ENCODE measurements at places on chromosomes 6 and 20.

DNA sequence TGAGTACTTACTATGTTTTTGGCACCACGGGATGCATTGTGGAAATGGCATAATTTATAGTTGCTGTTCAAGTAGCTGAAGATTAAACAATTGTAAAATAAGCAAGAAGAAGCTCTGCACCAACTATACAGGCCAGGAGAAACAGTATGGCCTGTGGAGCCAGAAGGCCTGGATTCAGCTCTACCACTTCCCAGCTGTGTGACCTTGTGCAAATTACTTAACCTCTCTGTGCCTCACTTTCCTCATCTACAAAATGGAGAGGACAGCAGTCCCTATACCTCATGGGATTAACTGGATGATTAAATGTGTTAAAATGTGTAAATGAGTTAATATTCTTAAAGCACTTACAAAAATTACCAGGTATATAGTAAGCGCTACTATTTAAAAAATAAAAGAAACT is 49.1 kb downstream of the CNKSR3 start:
- DNase-seq = no peak

DNA sequence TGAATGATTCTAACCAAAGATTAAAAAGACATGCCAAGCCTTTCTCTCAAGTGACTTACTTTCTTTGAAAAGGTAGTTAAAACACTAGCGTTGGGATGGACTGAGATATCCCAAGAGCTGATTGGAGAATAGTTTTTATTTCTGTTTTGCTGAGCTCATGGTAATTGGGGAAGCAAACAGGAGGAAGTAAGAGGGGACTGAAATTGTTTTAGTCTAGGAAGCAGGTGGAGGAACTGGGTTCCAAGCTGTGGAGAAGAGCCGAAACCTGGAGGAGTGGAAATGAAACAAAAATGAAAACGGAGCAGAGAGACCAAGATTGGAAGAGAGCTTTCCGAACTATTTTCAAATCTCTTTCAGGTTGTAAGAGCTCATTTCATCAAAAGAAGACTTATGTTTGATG is 59.9 kb upstream of the TENT5A start:
- DNase-seq = no peak

GRCh38 chr6:151499551-151499950 is 5.7 kb downstream of the CCDC170 start:
- no peak for DNase-seq

DNA sequence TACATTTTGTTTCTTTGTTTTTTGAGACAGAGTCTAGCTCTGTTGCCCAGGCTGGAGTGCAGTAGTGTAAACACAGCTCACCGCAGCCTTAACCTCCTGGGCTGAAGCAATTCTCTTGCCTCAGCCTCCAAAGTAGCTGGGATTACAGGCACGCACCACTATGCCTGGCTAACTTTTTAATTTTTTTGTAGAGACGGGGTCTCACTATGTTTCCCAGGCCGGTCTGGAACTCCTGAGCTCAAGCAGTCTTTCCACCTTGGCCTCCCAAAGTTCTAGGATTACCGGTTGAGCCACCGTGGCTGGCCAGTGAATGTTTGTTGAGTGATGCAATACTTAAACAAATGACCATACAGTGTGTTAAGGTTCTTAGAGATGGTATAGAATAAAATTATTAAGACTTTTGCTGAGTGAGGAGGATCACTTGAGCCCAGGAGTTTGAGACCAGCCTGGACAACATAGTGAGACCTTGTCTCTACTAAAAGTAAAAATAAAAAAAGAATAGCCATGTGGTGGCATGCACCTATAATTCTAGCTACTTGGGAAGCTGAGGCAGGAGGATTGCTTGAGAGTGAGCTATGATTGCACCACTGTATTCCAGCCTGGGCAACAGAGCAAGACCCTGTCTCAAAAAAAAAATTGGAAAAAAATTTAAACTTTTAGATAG is 13.4 kb downstream of the CEP250 start:
- DNase-seq = no peak

DNA sequence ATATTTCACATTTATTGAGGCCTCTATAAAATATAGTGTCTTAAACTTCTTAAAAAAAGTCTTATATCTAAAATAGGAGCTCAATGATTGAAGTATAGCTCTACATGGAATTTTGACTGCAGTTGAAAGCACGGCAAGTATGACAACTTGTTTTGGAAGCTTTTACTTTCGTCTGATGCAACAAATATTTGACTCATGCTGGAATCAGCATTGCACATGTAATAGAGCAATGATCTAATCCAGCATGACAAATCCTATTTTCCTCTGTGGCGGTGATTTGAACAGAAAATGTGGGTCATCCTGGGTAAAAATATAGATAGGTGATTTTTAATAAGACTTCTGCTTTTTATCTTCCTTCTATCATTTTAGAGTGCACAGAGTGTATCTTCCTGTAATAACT is 111.6 kb downstream of the TINAG start:
- no peak for DNase-seq

DNA sequence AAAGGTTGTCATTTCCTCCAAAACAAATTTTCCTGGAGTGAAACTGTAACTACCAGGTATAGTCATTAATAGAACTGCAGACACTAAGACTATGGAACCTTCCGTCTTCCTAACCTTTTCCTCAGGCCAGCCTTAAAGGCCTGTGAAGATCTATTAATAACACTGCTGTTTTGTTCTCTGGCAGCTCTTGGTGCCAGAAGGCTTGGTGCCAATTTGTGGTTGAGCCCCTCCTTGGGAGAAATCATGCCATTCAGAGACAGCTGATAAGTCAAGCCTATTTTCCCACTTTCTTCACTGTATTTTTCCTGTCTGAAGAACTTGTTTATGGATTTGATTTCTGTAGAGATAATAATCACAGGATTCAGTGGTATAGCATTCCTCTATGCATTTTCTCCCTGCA is 64.8 kb downstream of the HCRTR2 start:
- DNase-seq = no peak

DNA sequence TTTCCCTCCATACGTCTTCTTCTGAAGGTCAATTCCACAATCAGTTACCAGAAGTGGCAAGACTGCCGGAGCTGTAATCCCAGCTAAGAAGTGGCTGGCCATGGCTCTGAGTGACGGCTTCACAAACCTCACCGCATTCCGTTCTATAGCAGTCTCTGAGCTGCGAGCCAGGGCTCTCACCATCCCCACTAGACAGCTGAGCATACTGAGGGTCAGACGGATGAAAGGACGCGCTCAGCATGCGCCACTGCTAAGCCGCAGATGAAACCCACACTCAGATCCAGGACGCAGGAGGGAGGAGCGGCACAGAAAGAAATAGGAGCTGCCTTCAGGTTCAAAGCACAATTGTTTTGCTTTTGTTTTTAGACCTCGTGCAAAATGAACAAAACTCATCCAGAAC is 97.9 kb downstream of the ANKRD60 start:
- no peak for DNase-seq

GRCh38 chr6:89110284-89110683 is 7.6 kb downstream of the SRSF12 start:
- DNase-seq = no peak

GRCh38 chr6:13915561-13916229 is 9.1 kb upstream of the RNF182 start:
- no peak for DNase-seq

GRCh38 chr6:2429460-2429859 is 184.1 kb upstream of the GMDS start:
- no peak for DNase-seq

GRCh38 chr6:157036245-157036711 is 259.1 kb downstream of the ARID1B start:
- DNase-seq = no peak

DNA sequence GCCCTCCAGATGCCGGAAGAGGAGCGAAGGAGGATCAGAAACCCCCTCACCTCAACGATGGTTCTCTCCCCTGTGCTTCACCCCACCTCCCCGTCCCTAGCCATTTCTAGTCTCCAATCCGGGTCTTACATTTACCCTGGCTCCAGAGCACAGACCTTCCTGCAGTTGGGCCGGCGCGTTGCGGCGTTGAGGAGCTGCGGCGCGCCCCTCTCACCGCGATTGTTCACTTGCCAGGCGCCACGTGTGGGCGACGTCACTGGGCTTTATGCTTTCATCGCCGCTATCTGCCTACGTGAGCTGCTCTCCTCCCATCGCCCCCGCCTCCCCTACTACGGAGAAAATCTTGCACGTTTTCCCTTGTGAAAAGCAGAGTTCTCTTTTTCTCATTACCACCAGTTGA is at the start of gene CRISP2:
Gene CRISP2 (minus strand): TSS at position 198 of the 400 bp plus-strand sequence. CDS start 4,347 bp downstream, outside the sequence.
- DNase-seq = no peak

DNA sequence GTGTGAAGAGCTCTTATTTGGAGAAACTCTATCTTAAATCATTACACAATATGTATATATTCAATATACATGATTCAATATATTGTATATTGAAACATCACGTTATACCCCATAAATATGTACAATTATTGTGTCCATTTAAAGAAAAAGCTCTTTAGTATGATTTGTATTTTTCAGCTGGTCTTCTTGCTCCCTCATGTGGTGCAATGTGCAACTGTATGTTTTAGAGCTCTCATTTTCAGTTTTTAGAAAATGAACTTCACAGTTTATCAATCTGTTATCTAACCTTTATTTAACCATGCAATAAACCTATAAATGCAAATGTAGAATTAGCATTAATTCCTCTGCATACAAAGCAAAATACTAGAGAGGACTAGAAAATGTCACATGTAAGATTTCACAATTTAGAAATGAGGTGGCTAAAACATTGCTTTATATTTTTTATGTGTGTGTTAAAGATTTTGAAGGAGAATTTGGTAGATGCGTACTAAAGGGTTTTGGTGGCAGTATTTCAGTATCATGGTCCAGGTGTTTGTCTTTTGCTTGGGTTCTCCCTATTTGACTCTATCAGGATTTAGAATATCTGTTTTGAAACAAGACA is 167.1 kb downstream of the PHF3 start:
- DNase-seq = no peak

- no peak for DNase-seq
Measured at GRCh38 chr6:170443151-170443662, 109.9 kb downstream of the PSMB1 start.

GRCh38 chr6:38805127-38805655 is 90.1 kb downstream of the DNAH8 start:
- DNase-seq = no peak

DNA sequence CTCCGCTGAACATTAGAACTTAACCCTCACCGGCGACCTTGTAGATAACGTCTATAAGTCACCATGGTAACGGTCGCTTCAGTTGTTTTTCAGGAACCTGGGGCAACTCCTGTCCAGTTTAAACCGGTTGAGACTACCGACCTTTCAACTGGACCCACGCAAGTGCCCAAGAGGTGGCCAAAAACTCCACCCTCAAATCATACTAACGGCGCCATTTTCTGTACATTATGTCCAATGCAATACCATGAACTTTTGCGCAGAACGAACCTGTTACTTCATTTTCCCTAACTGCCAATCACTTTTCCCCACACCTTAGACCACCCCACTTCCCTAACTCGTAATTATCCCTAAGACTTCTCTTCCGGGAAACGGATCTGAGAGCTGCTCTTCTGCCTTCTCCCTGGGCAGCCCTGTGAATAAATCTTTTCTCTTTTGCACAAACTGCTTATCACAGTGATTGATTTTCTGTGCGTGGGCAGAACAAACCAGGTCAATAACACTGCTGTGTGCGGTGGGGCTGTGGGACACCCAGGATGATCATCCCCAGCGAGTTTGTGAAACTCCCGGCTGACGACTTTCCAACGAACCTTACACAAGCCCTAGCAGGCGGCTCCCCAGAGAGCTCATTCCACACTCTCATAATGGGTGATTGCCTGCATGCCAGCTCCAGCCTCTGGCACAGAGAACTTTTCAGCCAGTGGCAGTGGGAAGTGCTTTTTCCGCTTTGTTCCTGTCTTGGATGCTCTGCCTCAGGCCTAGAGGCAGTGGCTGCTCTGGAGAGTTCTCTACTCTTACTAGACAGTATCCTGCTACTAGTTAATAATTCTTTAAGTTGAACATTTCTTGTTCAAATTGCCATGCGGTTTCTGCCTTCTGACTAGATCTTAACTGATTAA is 28.6 kb downstream of the GPX5 start:
- no peak for DNase-seq

- no peak for DNase-seq
Measured at GRCh38 chr20:1815502-1816085, 79.6 kb upstream of the SIRPA start.

- no peak for DNase-seq
Measured at GRCh38 chr20:44154521-44155001, 32.4 kb downstream of the JPH2 start.

DNA sequence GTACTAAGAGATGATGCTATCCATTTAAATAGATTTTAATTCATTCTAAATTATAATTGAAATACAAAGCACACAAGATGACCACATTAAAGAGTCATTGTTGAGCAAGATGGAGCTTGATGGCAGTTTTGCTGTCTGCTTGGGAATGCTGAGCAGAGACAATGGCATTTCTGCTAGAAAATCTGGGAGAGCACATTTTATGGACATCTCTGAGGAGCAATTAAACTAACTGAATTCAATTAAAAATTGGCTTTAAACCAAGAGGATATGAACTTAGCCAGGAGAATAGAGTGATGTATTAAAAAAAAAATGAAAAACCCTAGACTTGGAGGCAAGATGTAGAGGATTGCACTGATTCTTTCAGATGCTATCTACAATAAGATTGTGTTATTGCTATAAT is 19.1 kb upstream of the ADGRB3 start:
- DNase-seq = no peak

- no peak for DNase-seq
Measured at GRCh38 chr20:58875541-58876134, 23.1 kb downstream of the GNAS start.

DNA sequence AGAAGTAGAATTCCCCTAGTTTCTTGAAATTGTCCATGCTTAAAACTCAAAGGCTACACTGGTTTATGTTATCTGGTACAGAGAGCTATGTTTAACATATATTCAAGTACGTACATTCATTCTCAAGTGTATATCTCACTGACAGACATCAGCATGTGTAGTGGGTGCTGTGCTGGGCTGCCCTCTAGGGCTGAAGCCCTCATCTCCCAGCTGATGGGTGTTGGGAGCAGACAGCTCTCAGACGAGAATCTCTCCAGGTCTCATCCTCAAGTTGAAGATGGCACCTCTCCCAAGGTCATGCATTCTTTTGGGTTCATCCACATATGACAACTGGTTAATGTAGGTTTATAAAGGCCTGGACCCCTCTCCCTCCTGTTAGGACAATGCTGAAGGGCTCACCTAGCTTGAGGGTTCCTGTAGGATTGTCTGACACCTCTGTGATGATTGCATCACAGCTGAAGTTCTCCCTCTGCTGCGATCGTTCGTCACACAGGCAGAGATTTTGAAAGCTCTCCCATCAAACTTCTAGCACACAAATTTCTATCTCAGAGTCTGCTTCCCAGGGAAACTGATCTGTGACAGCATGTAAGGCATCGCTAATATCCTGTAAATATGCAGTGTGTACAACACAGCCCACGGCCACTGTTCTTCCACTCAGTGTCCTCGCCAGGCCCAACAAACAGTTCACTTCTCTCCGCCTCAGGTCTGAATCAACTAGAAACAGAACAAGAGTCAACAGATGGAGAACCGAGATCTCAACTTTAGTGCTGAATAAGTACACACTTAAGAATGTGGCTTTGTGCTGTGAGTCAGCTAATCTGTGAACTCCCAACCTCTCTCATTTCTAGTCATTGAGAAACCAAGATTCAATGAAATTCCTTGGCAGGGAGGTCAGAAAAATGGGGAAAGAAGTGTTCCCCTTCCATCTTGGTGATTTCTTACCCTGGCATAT is 43.2 kb downstream of the PREP start:
- no peak for DNase-seq

GRCh38 chr20:20491110-20491783 is 123.3 kb downstream of the INSM1 start:
- DNase-seq = no peak
